Hair follicular keratinocyte (primary cell): ENCODE measurements at places on chromosomes 11 and 22. TPM values are rescaled to one million over a fixed set of nuclear protein-coding genes. Genes with fewer than 3 reads are reported as not detected.

ANKK1 gene
- total RNA-seq, result 1.1 and 1.6 TPM in 2 replicates

MN1 gene
- total RNA-seq, result 8.8 and 22.3 TPM in 2 replicates

DNAJB7 gene
- not detected in 2 replicates for total RNA-seq

MUC6 gene
- not detected in 2 replicates for total RNA-seq

PRAME gene
- total RNA-seq, result not detected in 2 replicates

ACRV1 gene
- 0.11 TPM in 1 of 2 replicates, not detected in the other for total RNA-seq

CASP4 gene
- 126 and 167 TPM in 2 replicates for total RNA-seq

CATSPERZ gene
- total RNA-seq, result not detected in 2 replicates
